ENCODE measurements at places on chromosomes 12 and 14.

DNA sequence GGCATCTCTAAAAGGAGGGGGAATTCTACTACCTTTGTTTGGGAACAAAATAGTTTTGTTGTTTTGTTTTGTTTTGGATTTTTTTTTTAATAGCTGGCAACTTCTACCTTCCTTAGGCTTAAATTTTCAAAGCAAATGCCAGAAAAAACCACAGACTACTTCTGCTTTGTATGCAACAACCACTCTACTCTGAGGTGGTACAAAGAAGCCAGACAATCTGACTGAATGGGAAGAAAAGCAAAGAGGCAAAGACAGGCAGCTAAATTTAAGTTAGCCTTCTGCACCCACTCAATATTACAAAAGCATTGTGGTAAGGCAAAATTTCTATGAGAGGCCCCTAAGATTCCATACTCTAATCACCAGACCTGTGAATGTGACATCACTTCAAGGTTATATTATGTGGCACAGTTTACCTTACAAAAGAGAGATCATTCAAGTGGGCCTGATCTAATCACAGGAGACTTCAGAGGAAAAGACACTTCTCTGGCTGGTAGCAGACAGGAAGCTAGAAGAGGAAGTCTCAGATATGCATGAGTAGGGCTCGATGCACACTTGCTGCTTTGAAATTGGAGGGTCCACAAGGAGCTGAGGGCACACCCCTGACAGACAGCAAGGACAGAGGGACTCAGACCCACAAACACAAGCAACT is 566.6 kb downstream of the RPS29 start:
- no peak for DNase-seq

DNA sequence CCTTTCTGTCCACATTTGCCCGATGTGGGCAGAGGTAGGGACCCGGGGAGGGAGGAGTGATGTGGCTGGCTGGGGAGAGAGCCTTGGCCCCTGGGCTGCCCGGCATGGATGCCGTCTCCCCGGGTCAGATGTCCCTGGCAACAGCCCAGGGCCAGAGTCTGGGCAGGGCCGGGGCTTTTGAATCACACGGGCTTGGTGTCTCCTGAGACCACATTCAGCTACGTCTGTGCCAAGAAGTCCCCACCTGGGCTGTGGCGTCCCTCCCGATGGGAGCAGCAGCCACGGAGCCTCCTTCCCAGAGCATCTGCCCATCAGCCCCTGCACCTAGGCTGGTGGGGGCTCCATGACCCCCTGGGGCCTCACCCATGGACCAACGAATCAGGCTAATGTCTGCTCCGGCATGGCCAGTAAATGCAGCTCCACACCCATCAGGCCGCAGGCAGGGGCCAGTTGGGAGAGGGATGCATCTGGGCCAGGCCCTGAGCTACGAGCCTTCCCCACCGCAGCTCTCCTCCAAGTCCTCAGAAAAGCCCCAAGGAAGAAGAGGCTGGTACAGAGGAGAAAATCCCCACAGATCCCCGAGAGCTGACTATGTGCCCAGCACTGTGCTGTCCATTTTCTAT is 109.4 kb downstream of the RFLNA start:
- no peak for DNase-seq

DNA sequence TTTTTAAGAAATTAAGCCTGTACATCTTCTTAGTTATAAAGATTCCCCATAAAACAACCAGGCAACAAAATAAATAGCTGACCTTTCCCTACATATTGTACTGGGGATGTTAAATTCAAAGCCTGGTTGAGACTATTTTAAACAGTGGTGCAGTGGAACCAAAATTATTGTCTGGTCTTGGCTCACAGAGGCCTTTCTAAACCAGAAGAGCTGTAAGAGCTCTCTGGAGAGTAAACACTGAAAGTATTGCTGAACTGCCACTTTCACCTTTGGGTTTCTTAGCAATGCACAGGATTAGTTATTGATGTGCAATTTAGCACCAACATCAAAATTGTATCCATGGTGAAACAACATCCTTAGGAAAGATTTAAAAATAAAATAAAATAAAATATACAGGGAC is 20.6 kb downstream of the RACGAP1 start:
- DNase-seq: no peak

DNA sequence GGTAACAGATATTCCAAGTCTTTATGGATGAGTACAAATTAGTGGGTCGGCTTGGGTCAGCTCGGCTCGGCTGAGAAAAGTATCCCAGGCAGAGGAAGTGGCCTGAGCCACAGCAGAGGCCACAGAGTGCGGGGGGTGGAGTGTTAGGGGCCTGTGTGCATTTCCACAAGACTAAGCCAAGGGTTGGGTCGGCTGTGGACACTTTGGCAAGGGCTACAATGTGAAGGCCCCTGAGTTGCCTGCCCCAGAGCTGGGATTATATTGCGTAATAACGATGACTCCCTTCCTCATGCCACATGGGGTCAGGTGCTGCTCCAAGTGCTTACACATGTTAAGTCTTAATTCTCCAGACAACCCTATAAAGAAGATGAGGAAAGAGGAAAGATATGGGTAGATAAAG is 11.4 kb downstream of the EVL start:
- DNase-seq: no peak

- no peak for DNase-seq
Measured at GRCh38 chr14:54173802-54174201, 217.2 kb upstream of the BMP4 start.

GRCh38 chr14:35921745-35922144 is 95.6 kb downstream of the BRMS1L start:
- DNase-seq: no peak

DNA sequence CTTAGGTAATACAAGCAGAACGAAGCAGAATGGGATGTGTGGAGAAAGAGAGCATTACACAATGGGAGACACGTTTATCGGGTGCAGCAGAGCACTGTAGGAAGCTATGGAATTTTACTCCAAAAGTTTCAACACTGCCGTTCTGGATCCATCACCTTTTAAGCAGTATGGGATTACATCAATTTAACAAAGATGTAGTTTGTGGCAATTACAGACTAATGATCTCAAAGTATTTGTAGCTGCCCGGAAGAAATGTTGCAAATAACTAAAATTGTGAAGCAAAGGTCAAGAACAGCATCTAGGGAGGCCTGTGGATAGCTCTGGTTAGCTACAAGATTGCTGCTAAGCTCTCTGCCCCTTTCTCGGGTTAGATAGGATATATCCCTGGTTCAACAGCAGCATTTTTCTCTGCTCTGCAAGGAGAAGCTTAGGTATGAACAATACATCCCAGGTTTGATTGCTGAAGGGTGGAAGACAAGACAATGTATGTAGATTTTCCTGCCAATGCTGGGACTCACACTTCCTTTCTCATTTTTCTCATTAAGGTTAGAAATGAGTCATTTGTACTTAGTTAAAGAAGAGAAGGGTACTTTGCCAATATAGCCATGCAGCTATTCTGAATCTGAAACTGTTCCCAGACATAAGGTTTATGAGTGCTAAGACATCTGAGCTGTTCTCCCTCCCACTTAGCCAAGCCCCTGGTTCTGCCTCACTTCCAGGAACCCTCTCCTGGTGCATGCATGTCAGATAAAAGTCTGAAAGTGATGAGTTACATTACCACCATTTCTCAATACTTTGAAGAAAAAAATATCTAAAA is 75.0 kb upstream of the HIF1A start:
- DNase-seq: no peak

GRCh38 chr14:71169861-71170260 is 262.6 kb downstream of the PCNX1 start:
- no peak for DNase-seq

DNA sequence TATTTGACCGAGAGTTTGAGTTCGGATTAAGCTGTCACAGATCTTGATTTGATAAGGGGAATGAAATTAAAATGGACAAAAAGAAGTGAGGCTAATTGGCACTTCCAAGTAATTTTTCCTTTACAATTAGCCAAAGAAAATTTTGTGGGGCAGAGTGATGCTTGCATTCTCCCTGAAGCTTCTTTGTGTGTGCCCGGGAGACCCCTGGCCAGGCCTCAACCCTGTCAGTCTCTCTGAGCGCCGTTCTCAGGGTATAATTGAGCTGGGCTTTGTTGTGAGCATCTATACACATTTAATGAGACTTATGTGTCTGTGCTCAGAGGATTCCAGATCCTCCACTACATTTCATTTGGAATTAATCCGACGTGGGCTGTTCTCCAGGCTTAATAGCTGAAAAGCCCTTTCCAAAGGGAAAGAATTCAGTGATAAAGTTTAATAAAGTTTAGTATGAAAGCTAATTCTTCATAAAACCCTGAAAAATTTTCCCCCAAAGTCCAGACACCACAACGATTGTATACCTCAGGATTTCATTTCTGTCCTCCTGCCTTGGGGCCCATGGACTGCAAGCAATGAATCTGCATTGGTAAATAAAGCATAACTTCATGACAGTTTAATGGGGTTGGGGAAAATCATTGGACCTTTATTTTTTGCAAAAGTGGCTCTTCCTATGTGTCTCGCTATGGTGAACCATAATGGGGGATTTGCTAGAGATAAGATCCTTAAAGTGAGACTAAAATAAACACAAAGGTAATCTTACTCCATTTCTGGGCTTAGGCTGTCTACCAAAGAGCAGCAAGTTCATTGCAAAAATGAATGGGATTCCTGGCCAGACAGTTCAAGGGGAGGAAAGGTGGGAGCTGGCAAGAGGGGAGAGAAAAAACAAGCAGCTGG is 292.6 kb downstream of the C12orf75 start:
- DNase-seq: no peak

Data from cardiac muscle cell (in vitro differentiated cells and primary cell).